ENCODE measurements at places on chromosomes 6 and 20.

DNA sequence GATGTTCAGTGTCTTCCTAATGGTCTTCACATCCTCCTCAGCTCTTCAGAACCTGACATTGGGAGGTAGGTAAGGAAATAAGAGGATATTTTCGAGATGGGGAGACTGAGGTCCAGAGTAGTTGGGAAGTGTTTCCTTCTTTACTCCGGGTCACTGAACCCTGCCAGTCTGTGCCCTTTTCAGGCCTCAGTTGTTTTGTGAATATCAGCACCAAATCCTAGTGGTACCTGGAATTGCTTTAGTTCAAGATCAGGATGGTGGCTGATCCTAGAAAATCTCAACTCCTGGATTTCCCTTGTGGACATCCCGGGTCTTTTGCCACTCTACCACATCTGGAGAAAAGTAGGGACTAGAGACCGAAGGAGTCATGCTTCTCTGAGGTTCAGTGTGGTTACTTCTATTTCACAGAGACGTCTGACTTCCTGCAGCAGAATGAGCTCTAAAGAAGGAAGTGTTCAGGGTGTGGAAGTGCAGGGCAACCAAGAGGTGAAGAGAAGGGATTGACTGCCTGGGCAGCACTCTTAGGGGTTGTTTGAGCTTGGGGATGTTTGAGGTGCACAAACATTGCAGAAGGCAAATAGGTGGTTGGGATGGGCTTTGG, 995 bp downstream of the STK4 start:
- no peak for DNase-seq

DNA sequence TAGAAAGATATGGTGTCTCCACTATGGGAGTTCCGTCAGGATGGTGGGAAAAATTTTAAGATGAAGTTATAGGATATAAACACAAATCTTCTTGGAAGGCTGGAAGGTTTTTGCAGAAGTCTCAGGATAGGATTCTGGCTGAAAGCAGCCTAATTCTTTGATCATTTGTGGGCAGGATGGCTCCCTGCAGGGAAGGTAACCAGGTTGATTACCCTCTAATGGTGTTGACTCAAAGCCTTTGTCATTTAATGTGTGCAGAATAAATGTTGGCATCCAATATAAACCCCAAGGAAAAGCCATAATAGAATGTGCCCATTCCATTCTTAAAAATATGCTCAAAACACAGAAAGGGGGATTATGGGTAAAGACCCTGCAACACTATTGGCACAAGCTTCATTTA, 204.3 kb downstream of the EPM2A start:
- DNase-seq = no peak

DNA sequence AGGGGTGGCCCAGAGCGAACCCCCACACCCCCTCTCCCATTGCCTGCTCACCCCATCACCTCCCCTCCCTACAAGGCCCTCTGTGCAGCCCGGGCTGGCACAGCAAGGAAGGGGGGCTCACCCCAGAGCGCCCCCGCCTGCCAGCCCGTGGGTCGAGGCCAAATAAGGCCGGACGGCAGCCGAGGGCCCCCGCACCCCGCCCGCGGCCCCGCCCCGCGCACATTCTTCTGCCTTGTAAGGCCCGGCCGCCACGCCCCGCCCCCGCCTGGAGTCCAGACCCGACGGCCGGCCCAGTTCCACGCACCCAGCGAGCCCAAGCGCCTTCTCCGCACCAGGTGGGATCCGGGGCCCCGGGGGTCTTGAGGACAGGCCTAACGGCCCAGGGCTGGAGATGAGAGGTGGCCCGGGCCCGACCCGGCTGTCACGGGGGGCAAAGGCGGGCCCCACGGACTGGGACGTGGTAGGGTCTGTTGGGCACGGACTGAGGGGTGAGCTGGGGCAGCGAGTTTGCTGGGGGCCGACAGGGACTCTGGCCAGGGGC, at the start of gene MYL9:
MYL9 (plus strand) TSS at position 293 of the 541 bp plus-strand sequence. CDS start 3,366 bp downstream, outside the sequence.
- no peak for DNase-seq

- no peak for DNase-seq
These were observed at the start of gene RCAN2 for GRCh38 chr6:46491201-46491627. Gene RCAN2, minus strand, starts transcription at chr6:46491449.

GRCh38 chr20:52405417-52405816, 213.8 kb upstream of the ZFP64 start:
- no peak for DNase-seq

DNA sequence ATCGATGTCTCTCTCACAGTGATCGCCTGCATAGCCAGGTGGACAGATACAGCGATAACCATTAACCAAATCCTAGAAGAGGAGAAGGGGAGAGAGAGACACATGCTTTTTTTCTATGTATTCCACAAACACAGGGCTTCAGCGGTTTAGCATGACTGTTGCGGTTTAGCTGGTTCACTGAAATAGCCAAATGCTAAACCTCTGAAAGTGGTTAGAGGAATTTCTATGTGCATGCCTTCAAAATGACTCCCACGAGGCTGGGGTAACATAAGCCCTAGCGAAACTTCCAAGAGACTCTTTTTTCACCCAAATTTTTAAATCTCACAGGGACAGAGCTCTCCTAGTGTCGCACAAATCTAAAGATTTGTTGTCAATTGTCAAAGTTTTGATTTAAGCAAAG, 25.1 kb downstream of the JAG1 start:
- DNase-seq = no peak

DNA sequence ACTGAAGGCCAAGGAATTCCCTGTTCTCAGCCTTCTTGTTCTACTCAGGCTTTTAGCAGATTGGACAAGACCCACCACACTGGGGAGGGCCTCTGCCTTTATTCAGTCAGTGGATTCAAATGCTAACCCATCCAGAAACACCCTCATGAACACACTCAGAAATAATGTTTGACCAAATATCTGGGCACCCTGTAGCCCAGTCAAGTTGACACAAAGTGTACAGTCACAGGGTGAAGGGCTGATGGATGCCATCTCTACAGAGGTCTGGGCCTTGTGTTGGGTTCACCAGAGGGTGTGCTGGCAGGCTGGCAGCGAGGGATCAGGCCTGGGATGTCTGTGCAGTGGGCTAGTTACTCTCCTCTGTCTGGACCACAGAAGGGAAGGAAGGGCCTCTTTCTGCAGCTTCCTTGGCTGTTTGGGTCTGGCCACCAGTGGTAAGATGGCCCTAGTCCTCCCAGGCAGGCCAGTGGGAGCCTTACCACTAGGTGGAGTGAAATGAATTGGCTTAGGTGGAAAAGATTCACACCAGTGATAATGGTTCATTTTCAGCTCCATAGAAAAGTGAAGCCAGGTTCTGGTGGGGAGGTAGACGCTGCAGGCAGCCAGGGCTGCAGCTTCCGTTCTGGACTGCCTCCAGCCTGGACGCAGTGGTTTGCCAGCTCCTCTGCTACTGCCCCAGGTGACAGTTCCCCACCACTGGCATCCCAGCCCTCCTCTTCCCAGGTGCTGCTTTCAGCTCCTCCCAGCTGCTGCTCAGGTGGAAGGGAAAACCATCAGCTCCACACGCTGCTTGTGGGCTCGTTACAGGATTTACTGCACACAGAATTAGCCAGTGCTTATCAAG, 9.2 kb downstream of the TUBB2A start:
- no peak for DNase-seq

DNA sequence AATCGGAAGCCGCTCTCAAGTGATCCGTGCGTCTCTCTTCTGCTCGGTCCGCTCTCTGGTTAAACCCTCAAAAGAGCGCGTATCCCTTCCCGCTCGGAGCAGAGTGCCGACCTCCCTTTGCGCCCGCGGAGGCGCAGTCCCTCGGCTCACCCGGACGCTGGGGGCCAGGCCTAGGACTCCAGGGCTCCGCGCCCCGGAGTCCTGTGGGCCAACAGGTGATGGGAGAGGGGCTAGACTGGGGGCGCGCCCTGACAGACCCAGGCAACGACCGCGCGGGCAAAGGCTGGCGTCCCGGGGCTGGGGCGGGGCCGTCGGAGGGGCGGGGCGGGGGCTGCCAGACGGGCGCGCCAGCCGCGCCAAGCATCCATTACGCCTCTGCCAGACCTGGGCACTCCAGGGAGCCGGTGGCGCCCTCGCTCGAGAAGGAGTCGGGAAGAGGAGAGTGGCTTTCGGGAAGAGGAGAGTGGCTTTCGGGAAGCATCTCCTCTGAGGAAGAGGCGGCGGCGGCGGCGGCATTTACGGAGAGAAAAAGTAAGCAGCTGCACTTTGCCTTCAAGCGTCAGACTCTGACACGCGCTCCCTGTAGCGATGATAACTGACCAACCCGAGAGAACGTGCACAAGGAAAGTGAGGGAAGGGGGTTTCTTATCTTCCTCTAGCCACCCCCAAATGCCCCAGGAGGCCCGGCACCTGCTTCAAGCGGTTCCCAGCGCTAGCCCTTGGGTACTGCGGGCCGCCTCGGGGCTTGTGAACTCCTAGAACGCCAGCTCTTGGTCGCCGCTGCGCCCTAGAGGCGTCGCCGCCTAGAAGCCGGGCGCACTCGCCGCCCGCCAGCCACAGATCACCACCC, 2.6 kb downstream of the EPHA7 start:
- DNase-seq = no peak

DNA sequence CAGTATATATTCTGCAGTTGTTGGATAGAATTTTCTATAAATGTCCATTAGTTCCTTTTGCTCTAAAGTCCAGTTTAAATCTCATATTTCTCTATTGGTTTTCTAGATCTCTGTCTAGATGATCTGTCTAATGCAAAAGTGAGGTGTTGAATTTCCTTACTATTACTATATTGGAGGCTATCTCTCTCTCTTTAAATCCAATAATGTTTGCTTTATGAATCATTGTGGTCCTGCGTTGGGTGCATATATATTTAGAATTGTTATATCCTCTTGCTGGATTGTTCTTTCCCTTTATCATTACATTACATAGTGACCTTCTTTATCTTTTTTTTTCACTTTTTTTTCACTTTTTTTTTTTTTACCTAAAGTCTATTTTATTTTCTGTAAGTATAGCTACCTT, 208.5 kb upstream of the ASCC3 start:
- DNase-seq = no peak

- DNase-seq = no peak
These were observed 1.4 kb downstream of the NUS1 start for GRCh38 chr6:117676577-117677218.

DNA sequence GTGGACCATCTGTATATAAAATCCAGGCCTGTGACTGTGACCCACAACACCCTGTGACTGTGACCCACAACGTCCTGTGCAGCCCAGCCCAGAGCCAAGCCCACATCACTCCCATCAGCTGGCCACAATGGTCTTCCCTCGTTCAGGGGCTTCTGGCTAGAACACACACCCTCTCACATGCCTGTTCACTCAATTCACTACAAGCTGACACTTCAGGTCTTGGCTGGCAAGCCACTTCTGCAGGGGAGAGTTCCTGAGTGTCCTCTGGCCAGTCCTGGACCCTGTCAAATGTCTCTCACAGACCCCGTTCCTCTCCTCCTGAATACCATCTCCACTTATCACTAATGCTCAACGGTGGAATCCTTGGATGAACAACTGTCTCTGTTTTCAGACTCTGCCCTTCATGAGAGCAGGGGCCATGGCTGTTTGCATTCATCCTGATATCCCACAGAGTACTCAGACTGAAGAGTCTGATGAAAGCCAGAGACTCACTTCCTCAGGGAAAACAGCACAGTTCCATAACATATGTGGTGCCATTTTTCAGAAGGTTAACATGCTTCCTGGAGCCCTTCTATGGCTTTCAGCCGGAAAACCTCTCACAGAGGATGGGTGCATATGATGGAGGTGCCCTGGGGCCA, 56.0 kb downstream of the MYH7B start:
- no peak for DNase-seq

- no peak for DNase-seq
These were observed 19.6 kb upstream of the ABT1 start for GRCh38 chr6:26576929-26577719.

DNA sequence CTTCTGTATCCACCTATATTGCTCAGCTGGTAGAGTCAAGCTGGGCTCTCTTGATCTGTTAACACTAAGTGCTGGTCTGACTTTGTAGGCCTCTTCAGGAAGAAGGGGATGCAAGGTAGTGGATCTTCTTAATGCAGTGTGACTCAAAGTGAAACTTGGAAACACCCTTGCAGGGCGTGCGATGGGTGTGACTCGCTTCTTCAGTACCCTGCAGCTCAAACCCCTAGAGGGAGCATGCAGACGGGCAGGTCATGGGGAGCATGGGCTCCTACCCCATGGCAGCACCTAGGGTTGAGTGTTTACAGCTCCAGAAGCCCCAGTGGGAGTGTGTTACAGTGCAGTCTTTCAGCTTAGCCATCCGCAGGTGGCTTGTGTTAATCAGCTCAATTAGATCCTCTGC, 757 bp upstream of the SAMD3 start:
- peak; percentile 43 for DNase-seq

DNA sequence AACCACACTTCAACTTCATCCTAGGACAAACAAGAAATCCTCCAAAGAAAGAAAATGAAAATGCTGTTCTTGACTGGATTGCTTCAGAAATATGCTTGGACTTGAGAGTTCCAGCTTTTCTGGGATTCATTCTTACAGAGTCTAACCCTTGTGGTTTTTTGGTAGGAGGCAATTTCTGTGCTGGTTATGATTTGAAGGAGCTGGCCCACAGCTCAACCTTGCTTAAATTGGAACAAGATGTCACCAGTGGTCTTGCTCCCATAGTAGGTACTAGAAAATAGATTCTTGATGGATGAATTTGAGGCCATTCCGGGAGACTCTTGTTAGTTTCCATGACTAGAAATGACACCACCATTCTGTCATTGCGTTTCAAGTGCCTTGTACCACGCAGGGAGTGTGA, 54.3 kb upstream of the BMP6 start:
- DNase-seq = no peak

- DNase-seq = no peak
These were observed 1.0 kb downstream of the HCRTR2 start for GRCh38 chr6:55175078-55176049.

- DNase-seq = no peak
These were observed 255.2 kb upstream of the SULF2 start for GRCh38 chr20:48040491-48040890.

DNA sequence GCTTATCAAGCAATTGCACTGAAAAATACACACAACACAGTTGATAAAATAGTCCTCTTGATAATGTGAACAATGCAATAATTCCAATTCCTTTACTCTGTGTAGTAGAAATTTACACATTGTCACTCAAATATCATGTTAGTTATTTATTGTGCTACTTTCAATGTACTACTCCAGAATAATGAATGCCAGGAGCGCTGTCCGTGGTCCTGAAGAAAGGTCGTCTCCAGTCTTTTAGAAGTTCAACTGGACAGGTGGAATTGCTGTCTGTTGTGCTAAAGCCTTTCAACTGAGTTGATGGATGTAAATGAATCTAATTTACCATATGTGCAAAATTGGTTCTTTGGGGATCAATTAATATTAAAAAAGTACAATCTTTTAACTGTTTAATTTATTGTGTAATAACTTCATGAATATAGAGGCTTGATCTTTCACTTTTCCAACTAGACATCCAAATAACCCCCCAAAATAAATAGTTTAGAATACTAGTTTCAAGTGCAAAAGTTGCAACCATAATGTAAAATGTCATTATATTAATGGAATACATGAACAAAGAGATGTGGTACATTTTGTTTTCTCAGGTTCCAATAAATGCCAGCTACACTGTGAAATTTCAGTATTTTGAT, 3.2 kb downstream of the GRIK2 start:
- no peak for DNase-seq

GRCh38 chr6:2208468-2208867, 36.9 kb downstream of the GMDS start:
- DNase-seq = no peak

- DNase-seq = no peak
These were observed 11.1 kb upstream of the ADIG start for GRCh38 chr20:38569747-38570525.

Data from stimulated activated CD8-positive, alpha-beta memory T cell treated with anti-CD3 and anti-CD28 coated beads, Interleukin-12 subunit alpha, Interleukin-12 subunit beta, amount 100 ng/mL, for 1 hour (primary cell).